Stimulated activated CD8-positive, alpha-beta memory T cell treated with anti-CD3 and anti-CD28 coated beads, Interleukin-2, amount 100 ng/mL, for 1 hour (primary cell): ENCODE measurements at places on chromosomes 6 and 20.

DNA sequence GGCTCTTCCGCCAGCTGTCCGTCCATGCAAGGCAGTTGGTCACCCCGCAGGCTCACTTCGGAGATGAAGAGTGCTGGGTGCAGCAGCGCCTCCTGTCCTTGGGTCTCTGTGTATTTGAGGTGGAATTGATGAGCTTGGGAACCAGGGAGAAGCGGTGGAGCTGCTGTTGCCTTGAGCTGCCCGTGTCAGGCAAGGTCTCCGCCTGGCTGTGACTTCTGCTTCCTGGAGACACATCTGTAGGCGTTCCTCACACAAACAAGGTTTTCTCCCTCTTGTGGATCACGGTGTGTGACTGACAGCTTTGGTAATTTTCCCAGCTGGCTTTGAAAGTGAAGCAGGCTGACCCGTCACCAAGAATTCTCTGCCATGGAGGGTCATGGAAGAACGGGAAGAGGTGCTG, 2.5 kb upstream of the SLC17A9 start:
- no peak for DNase-seq

- no peak for DNase-seq
Observed at GRCh38 chr6:35237476-35237875, 22.1 kb upstream of the ZNF76 start.

DNA sequence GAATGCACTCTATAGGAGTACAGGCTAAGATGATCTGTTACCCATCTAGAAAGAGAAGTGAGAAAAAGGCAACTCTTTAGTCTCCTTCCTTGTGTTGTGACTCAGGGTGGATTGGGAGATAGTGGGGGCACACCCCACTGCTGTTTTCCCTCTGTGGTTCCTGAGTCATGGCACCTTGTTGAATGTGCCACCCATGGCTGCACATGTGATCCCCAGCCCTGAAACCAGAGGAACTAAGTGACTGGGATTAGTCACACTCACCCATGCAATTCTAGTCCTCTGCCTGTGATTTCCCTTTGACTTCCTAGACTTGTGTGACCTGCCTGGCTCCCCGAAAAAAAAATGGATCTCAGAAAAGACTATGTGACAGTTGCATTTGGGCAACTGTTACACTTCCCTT, 48.6 kb upstream of the HTR1B start:
- DNase-seq: no peak

DNA sequence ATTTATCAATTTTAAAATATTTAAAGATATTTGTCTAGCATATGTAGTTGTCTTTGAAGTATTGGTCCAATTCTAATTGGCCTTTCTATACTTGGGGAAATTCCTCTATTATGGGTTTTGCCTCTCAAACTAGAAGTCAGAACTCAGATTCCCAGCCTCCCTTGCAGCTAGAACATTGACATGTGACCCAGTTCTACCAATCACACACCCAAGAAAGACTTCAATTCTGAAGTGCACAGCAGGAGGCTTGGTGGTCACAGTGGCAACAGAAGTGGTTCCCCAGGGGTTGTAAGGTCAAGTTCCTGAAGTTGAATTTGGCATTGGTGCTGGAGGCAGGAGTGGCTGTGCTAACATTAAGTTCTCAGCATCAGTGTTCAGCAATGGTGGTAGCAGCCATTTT, 14.8 kb upstream of the FKBP5 start:
- DNase-seq: no peak

DNA sequence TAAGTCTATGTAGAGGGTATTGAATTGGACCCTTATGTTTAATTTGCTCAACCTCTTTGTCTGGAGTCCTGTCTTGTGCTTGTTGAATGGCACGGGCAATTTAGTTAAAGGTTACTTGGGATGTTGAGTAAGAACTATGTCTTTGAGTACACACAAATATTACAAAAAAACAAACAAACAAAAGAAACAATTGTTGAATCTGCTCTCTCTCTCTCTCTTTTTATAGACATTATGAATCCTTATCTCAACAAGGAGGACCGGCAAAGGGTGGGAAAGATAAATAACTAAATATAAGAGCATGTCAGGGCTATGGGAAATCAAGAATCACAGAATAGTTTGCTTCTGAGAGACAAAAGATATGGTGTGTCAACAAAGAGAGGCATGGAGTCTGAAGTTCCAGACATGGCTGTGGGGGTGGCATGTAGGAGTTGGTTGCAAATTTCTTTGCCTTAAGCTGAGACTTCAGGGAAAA, 608.6 kb downstream of the UTRN start:
- DNase-seq: no peak

DNA sequence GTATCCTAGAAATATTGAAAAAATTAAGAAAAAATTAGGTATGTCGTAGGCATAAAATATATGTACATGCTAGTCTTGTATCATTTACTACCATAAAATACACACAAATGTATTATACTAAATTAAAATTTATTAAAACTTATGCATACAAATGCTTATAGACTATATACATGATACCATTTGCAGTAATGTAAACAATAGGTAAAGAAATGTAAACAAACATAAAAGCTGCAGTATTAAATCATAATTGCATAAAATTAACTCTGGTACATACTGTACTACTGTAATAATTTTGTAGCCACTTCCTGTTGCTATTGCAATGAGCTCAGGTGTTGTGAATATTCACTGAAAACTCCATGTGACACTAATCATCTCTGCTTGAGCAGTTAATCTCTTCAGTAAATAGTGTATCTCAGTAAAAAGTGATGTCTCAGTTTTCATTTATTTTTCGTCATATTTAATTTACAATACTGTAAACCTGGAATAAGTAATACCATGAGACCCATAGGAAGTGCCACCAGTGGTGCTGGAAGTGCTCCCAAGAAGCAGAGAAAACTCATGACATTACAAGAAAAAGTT, 29.3 kb downstream of the RALGAPB start:
- no peak for DNase-seq

- DNase-seq: no peak
Observed at GRCh38 chr6:124613031-124613430, 349.2 kb upstream of the RNF217 start.

DNA sequence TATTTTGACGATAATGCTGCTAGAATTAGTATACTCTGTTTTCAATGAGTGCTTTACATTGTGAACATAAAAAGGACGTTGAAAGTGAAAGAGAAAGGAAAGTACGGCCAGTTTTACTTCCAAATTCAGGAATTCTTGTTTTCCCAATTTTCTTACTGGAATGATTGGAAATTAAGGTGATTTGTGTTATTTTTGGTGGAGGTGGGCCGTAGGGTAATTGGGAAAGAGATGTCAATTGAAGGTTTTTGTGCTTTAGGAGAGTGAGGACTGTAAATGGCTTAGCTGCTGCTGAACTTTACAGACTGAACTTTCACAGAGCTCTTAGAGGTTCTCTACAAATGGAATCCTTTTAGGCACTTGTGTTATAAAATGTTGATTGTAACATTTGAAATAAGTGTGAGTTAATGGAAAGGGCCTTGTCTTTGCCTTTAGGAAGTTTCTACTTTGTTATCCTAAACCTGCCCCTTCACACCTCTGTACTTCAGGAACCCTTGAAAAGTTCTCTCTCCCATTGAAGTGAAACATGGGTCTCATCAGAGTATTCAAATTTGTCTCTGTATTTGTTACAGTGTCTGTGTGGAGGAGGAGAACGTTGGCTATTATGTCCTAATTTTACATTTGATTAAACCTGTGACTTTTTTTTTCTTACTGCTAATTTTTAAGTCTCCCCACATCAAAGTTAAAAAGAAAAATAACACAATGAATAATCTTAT, 256.4 kb downstream of the ARID1B start:
- no peak for DNase-seq
